ENCODE measurements at places on chromosomes 7 and 10.

- no peak for DNase-seq
Measured at GRCh38 chr7:9083837-9084236, 650.4 kb downstream of the NXPH1 start.

GRCh38 chr10:72173619-72174296 lies 42.1 kb upstream of the ANAPC16 start:
- no peak for DNase-seq

GRCh38 chr10:103703941-103704919 lies 151.1 kb downstream of the SH3PXD2A start:
- no peak for DNase-seq

GRCh38 chr7:66039094-66039670 lies 36.4 kb upstream of the ASL start:
- DNase-seq = no peak

GRCh38 chr10:4332764-4333458 lies 493.1 kb upstream of the AKR1E2 start:
- no peak for DNase-seq

DNA sequence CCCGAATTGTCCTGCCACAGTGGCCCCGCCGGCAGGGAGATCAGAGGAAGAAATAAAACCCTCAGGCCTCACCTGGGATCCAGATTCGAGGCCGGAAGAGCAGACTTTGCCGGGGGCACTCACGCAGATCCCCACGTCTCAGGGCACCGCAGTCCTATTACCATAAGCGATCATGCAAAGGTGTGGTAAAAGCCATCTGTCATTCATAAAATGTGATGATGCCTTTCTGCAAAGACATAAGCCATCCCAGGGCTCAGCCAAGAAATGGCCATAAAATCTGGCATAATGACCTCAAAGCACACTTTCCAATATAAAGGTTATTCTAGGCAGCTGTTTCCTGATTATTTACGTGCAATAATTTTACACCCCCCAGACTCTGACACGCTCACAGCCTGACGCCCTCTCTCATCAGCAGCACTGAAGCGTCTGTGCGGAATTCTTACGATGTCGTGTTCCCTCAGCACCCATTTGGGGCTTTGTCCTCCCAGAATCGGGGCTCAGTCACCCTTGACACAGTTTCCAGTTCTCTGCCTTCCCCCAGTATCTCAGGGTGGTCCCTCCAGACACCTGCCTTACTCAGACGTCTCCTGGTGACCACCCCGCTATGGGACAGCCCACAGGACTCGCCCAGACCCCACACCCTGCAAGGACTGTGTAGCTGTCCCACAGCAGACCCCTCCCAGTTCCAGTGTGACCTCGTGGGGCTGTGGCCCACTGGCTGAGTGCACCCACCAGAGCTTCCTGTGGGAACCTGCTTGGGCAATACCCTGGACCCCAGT lies 74.3 kb upstream of the FAM20C start:
- no peak for DNase-seq

GRCh38 chr10:44851881-44852280 lies 59.3 kb upstream of the TMEM72 start:
- no peak for DNase-seq

DNA sequence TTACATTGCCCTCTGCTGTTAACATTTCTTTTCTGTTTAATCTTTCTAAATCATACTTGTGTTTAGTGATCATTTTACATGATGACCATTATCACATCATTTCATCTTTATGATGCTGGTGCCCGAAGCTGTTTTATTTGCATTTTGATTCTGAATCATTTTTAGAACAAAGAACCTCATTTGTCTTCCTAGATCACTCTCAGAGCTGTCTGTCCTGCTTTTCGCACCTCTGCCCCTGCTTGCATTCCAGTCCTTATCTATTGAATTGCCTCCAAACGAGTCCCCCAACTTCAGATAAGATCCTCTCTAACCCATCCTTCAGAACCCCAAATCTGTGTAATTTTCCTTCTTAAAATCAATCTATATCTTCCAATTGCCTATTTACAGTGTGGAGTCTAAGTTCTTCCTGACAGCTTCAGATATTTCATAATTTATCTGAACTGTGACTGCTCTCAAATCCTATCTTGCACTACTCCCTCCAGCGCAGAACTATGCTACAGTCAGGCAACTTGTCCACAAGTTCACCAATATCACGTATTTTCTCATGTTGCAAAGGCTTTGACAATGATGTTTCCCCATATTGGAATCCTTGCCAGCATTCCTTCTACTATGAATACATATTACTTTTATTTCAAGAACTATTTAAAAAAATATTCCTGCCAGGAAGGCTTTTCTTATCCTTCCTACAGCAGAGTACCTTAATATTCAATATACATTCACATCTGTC lies 346.5 kb upstream of the CACNA2D1 start:
- no peak for DNase-seq

GRCh38 chr7:13984831-13985685 lies 4.4 kb downstream of the ETV1 start:
- no peak for DNase-seq

GRCh38 chr7:47501406-47501805 lies 80.5 kb downstream of the TNS3 start:
- no peak for DNase-seq

GRCh38 chr7:2698581-2699288 lies 10.7 kb downstream of the AMZ1 start:
- no peak for DNase-seq

DNA sequence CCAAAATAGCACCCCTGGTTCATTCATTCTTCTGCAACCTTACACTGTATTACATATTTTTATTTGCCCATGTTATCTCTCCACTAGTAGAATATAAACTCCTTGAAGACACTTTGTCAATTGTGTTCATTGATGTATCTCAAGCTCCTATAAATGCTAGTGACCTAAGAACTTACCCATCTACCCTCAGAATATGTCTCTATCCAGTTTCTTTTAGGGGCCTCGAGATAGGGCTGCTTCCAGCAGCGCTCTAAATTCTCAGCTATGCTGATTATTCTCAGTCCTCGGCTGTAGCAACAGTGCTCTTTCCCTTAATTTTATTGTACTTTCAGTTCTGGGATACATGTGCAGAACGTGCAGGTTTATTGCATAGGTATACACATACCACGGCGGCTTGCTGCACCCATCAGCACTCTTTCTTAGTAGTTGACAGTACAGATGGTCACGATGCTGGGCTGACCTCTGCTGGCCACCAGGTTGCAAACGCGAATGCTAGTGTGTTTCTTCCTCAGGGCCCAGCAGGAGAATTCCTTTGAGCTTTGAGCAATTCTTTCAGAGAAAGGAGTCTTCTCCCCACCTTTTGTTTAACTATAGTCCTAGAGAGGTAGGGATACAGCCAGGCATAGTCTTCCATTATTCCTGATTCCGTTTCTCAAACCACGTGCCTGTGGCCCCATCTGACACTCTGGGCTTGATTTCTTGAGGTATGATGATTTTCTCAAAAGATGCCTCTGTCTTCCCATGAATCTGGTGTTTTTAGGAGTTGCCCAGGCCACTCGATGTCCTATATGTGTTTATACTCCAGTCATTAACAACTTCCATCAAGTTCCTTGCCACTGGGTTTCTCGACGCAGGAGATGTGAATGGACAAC lies 49.1 kb upstream of the CDC14C start:
- no peak for DNase-seq

- DNase-seq = no peak
Measured at GRCh38 chr10:83037653-83038052, 1101.7 kb upstream of the GHITM start.

DNA sequence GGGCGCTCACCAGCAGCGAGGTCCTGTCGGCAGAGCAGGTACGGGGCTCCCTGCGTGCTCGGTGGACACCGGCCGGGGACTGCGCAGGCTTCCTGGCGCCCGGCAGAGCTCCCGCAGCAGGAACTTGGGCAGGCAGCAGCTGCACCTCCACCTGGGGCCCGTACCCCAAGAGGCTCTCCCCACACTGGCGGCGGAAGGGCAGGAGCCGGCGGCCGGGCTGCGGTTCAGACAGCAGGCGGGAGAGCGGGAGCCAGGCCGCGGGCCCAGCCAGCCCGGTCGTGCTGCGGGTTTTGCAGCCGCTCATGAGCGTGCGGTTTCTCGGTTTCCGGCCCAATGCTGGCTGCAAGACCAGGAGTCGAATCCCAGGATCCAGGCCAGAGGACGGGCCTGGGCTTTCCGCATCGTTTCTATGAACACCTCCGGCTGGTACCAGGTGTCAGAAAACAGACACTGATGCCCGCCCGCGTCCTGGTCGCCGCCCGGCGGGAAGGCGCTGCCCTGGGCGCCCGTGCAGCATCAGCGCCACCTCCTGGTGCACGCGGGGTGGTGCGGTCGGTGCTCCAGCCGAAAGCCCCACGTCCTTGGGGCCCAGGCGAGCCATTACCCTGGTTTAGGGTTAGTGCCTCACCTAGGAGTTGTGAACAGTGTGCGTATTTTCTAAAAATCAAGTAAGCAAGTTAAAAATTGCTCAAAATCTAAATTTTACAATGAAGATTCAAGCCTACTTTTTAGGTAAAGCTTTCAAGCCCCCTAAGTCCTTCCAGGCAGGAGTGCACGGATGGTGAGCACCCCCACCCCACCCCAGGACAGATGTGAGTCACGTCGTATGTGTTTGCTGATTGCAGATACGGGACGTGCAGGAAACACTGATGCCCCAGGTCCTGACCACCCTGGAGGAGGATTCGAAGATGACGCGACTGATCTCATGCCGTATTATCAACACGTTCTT lies 47.4 kb upstream of the PRKAR1B start:
- DNase-seq = no peak

- no peak for DNase-seq
Measured at GRCh38 chr7:44761207-44762161, 12.8 kb downstream of the ZMIZ2 start.

- no peak for DNase-seq
Measured at GRCh38 chr7:16697507-16698199, 51.7 kb downstream of the BZW2 start.

DNA sequence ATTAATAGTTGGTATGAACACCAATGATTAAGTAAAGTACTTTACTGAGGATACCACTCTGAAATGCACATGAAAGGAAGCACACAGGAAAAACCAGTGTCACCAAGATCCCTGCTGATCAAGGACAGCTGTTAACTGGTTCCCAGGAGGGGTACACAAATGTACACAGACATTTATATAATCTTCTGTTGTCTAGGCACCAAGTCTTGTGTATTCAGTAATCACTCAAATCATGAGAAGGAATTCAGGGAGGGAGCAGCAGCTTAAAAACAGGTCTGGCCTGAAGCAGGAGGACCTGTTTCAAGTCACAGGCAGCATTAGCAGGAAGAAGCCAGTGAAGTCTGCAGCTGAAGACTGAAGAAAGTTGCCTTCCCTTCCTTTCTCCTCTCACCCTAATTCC lies 18.7 kb downstream of the MPP7 start:
- DNase-seq = no peak

DNA sequence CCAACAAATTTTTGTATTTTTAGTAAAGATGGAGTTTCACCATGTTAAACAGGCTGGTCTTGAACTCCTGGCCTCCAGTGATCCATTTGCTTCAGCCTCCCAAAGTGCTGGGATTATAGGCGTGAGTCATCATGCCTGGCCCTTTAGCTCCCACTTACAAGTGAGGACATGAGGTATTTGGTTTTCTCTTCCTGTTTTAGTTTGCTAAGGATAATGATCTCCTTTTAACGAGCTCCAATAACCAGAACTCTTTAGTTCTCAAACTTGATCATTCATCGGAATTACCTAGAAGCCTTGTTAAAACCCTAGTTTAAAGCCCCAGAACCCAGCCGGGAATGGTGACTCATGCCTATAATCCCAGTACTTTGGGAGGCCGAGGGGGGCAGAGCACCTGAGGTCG lies 481.4 kb downstream of the TYW1 start:
- no peak for DNase-seq

DNA sequence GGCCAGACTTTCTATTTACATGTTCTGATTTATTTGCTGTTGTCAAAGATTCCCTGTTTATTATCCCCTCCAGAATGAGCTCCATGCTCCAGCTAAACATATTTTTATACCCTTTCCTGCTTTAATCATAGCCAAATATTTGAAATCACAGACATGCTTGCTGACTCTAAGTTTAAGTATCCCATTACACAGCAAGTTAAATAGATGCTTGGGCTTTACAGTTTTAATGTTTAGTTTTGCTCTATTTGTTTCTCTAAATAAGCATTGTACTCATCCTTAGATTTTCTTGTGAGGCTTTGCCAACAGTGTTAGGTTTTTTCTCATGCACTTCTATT lies 196.8 kb downstream of the TAX1BP1 start:
- no peak for DNase-seq

DNA sequence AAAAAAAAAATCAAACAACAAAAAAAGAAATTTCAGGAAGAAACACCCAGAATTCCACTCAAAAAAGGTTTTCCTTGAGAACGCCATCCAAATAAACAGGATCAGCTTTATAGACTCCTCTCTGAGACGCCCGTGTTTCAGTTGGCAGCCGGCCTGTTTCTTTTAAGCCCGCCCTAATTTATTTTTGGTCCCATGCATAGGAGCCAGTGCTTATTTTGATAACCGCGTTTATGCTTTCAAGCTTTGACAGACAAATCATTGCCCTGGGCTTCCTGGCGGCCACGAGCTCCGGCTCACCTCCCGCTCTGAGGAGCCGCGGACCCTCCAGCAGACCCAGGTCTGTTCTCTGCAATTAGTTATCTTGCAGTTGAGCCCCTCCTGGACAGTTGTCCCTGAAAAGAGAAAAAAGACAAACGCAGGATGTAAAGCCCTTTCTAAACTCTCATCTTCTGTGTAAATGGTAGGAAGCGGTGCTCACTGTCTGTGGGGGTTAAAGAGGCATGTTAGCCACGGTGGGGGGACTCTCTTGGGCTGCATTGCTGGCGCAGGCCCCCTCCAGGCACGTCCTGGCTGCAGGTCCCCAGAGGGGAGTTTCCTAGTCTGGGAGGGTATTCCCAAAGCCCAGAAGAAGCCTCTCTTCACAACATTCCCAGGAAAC lies 22.2 kb upstream of the UNCX start:
- peak; percentile 20 for DNase-seq

GRCh38 chr10:5094265-5095205 lies at the start of gene AKR1C3:
Gene AKR1C3 (plus strand): TSS chr10:5094414. CDS start chr10:5094445, 31 bp downstream.
- no peak for DNase-seq

DNA sequence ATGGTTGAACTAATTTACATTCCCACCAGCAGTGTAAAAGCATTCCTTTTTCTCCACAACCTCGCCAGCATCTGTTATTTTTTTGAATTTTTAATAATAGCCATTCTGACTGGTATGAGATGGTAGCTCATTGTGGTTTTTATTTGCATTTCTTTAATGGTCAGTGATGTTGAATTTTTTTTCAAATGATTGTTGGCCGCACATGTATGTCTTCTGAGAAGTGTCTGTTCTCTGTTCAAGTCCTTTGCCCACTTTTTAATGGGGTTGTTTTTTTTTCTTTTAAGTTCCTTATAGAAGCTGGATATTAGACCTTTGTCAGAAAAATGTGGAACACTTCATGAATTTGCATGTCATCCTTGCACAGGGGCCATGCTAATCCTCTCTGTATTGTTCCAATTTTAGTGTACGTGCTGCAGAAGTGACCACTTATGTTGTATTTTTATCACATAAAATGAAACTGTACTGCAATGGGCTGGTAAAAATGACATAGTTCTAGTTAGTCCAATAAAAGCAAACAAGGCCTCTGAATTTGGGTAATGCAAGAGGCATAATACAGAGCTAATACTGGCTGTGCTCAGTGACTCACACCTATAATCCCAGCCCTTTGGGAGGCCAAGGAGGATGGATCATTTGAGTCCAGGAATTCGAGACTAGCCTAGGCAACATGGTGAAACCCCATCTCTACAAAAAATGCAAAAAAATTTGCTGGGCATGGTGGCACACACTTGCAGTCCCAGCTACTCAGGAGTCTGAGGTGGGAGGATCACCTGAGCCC lies 70.3 kb downstream of the ABI1 start:
- no peak for DNase-seq

GRCh38 chr7:43649755-43650274 lies 66.9 kb downstream of the STK17A start:
- no peak for DNase-seq

GRCh38 chr10:112658900-112659638 lies 212.1 kb downstream of the VTI1A start:
- DNase-seq = no peak
